Lower lobe of right lung (tissue), 2 donors: ENCODE measurements at places on chromosomes 6 and 20. TPM values are rescaled to one million over a fixed set of nuclear protein-coding genes. Genes with fewer than 3 reads are reported as not detected.

Gene PREX1
- 78.2 TPM for total RNA-seq

Gene ISM1
- total RNA-seq, result 8.4 TPM

Gene PNPLA1
- total RNA-seq, result 0.27 TPM

Gene POM121L2
- total RNA-seq, result not detected

Gene RUNX2
- 3.7 TPM for total RNA-seq

Gene PPP1R14C
- 15.4 TPM for total RNA-seq

Gene SLC35F1
- 0.30 TPM for total RNA-seq

Gene GPR63
- 0.71 TPM for total RNA-seq

Gene GGTLC1
- total RNA-seq, result 57.2 TPM
